ENCODE measurements at places on chromosomes 3 and 15. TPM values are rescaled to one million over a fixed set of nuclear protein-coding genes. Genes with fewer than 3 reads are reported as not detected.

- no peak for DNase-seq
Observed at GRCh38 chr15:31500766-31501449, 174.3 kb downstream of the KLF13 start.

- DNase-seq: no peak
Observed at GRCh38 chr3:76776927-76777326, 263.0 kb upstream of the ROBO2 start.

The MAP6D1 gene
- total RNA-seq: 0.30 TPM

The IDH2 gene
- 78.0 TPM for total RNA-seq

GRCh38 chr3:16337856-16338540 lies 73.0 kb downstream of the OXNAD1 start:
- no peak for DNase-seq

GRCh38 chr3:14137004-14137403 lies 12.2 kb downstream of the TMEM43 start:
- peak; percentile 37 for DNase-seq

GRCh38 chr3:49745986-49746385 lies 22.2 kb upstream of the GMPPB start:
- DNase-seq: peak; percentile 92

- peak; percentile 87 for DNase-seq
Observed at GRCh38 chr3:55203006-55203405, 275.1 kb upstream of the LRTM1 start.

DNA sequence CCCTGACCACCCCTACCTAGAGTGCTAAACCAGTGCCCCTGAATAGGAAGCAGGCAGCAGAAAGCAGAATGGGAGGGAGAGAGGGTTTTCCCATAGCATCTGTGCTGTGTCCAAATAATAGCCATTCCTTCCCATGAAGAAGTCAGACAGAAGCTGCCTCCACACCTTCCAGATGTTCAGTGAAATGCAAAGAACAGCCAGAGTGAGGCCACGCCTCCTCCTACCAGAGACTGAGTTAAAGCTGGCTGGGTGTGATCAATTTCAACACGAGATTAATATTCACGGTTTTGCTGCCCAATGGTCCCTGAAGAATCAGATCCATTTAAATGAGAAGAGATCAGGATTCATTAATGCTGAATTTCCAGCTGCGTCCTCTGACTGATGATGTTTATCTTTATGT lies 111.8 kb downstream of the SRGAP3 start:
- no peak for DNase-seq

DNA sequence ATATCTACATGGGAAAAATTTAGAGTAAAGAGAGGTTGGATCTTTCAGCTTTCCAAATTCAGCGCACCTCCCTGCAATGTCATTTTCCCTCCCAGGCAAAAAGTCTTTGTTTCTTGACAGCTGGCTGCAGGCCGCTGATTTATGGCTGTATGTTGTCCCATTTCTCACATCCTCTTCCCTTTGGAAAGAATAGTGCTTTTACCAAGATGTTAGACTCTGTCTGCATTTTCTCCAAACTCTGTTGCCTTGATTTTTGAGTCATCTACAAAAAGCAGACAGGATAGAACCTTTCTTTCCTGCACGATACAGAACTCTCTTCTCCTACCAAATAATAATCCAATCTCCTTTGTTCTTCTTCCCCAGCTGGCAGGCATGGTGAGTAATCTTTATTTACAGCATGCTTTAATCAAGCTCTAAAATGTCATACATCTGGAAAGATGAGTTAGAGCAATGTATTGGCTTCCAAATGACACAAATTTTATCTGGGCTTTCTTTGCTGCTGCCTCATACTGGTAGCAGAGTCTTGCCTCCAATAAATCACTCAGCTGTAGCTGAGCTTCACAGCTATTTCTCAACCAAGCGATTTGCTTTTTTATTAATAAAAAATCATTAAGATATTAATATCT lies 101.9 kb downstream of the PIK3R4 start:
- DNase-seq: no peak

DNA sequence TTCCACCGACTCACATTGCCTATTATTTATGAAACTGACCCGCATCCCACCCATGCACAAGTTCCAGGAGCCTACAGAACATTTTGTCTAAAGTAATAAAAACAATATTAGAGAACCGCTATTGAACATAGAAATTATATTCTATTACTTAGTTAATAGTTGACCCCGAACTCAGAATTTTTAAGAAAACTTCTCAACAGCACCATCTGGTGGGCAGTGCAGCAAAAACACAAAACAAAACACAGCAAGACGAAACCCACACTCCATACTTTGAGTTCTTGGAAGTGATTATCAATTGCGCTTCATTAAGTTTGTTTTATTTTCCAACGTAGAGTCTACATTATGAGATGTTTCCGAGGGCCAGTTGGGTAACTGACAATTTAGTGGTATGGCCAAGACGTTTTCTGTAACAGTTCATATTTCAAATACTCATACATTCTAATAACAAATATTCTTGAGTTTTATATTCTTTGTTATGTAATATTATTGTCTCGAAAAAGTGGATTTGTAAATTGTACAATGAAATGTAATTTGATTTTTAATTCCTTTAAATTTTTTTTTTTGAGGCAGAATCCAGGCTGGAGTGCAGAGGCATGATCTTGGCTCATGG lies 24.0 kb upstream of the C3orf70 start:
- peak; percentile 42 for DNase-seq

DNA sequence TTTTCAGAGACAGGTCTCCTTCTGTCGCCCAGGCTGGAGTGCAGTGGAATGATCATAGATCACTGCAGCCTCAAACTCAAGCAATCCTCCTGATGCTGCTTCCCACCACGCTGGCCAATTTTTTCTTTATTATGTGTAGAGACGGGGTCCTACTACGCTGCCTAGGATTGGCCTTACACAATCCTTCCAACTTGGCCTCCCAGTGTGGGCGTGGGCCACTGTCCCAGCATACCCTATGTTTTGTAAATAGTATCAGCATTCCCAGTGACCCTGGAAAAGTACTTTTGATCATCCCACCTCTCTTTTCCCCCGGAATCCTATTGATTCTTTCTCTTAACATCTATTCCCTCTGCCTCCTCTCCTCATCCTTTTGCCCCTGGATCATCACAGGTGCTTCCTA lies 36.9 kb downstream of the SLC28A2 start:
- no peak for DNase-seq

DNA sequence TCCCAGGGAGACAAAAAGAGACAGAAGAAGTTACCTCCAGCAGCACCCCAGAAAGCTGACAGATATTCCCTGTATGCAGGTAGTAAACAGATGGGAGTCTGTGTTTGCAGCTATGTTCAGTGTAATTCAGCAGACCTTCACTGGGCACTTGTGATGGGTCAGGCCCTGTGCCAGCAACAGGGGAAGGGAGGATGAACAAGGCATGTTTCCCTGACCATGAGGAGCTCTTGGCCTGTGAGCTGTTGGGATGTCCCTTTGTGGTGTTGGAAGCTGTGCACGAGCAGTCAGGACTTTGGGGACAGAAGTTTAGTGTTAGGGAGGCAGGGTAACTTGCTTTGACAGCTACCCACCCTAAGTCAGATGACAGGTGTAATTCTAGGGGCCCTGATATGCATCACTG lies 106.0 kb upstream of the TRIM42 start:
- no peak for DNase-seq

- peak; percentile 80 for DNase-seq
Observed at GRCh38 chr3:79019137-79019923, 748.5 kb downstream of the ROBO1 start.

The GNAT1 gene
- not detected for total RNA-seq

The TIGIT gene
- total RNA-seq: not detected

DNA sequence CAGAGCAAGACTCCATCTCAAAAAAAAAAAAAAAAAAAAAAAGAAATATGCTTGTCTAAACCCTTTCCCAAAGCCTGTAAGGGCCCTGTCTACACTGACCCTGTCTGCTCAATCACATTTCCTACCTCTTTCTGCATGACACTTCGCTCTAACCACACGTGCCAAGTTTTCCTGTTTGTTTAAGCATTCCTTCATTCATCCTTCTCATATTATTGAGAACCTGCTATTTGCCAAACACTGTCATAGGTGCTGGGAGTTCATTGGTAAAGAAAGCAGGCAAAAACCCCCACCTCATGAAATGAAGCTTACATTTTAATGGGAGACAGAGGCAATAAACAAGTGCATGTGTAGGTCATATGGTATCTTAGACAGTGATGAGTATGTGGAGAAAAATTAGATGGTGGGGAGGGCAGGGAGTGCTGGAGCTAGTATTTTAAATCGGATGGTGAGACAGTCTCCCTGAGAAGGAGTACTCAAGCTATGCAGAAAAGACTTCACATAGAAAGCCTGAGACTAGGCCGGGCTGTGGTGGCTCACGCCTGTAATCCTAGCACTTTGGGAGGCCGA lies 48.0 kb downstream of the B3GNT5 start:
- DNase-seq: peak; percentile 38

DNA sequence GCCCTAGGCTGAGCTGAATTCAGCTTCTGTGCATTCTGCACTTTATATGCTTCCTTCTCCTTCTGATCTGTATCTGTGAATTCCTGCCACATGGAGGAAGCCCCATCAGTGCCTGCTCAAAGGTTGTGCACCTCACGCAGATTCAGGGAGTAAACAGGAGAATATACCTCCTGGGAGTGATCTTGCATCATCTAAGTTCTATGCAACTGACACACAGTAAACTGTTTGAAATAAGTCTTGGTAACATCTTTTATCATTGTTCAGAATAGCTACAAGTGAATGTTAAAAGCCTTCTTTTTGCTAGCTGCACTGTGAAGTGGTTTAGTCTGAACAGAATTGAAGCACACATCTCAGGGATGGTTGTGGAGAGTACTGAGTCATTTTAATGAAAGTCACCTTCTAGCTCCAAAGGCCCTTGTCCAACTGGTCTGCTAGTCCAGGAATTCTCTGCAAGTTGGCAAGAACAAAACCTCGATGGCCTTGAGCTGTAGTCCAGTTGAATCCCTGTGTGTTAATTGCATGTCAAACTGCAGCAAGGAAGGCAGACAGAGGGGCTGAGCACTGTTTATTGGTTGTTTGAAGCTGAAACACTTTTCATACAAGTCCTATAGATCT lies 215.0 kb downstream of the WNT5A start:
- DNase-seq: peak; percentile 18

- no peak for DNase-seq
Observed at GRCh38 chr15:61644550-61644949, 415.4 kb upstream of the RORA start.

GRCh38 chr3:63970631-63971475 lies 52.4 kb downstream of the PSMD6 start:
- DNase-seq: no peak

DNA sequence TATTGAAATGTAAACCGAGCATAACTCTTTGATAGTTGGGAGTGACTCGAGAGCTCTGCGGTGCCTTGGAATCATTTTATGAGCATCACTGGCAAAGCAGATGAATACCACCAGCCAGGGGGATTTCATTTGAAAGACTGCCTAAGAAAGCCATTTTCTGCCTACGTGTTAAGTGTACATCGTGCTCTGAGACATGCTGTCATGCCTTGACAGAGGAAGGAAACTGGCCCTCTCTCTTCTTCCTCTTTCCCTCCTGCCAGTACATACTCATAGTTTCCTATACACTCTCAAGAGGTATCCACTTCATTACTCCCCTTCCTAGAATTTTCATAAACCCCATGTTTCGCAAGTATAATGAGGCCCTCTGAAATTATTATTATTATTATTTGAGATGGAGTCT lies 8.8 kb downstream of the BCL2A1 start:
- DNase-seq: no peak

DNA sequence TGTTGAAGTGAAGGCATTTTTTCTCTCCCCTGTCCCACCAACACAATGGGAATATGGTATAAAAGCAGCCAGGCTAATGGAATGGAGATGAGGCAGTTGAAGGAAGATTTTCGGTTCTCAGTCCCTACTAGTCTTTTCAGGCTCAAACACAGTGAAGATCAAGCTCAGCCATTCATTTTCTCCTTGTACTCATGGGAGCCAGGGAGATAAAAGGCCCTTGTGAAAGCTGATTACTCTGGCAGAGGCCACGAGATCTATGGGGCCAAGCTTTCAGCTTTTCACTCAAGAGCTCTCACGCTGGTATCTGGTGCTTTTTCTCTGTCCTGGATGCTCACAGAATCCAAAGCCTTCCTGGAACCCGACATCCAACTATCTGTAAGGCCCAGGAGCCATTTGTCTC lies 14.5 kb upstream of the FAN1 start:
- DNase-seq: no peak

GRCh38 chr3:38482951-38483350 lies 13.2 kb upstream of the EXOG start:
- DNase-seq: no peak

DNA sequence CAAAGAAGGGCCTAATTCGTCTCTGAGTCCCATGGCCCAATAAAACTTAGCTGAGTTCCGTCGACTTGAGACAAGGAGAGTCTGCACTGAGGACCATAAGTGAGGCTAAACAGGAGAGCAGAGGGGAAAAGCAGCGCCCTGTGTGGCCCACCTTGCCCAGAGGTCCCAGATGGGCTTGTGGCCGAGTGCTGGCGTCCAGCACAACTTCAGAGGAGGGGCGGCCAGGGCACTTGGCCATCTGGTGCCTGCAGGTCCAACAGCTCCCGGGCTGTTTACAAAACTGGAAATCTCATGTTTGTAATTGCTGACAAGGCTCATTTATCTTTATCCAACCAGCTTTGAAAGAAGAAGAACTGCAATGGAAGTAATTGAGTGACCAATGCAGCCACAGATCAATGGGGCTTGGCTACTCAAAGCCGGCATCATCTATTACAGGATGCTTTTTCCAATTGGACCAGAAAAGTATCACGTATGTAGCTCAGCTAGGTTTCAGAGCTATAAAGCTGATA lies 306.3 kb downstream of the OCA2 start:
- DNase-seq: no peak

GRCh38 chr15:75801859-75802593 lies 41.2 kb upstream of the UBE2Q2 start:
- DNase-seq: peak; percentile 68

GRCh38 chr3:71577011-71577410 lies 6.5 kb downstream of the FOXP1 start:
- DNase-seq: no peak

The HTR3C gene
- total RNA-seq: 0.30 TPM

GRCh38 chr15:85443593-85444087 lies 63.2 kb downstream of the AKAP13 start:
- peak; percentile 94 for DNase-seq

The PIF1 gene
- 9.0 TPM for total RNA-seq

The ABI3BP gene
- total RNA-seq: 21.9 TPM

GRCh38 chr3:67461667-67462142 lies 192.7 kb downstream of the SUCLG2 start:
- peak; percentile 7 for DNase-seq

- peak; percentile 97 for DNase-seq
Observed at GRCh38 chr3:159813822-159814531, 174.7 kb upstream of the IL12A start.

GRCh38 chr3:164095279-164095678 lies 983.0 kb downstream of the SI start:
- DNase-seq: no peak

- no peak for DNase-seq
Observed at GRCh38 chr15:28082891-28083684, 16.0 kb downstream of the OCA2 start.
